A549 (cell line): ENCODE measurements at places on chromosomes 11 and 22.

DNA sequence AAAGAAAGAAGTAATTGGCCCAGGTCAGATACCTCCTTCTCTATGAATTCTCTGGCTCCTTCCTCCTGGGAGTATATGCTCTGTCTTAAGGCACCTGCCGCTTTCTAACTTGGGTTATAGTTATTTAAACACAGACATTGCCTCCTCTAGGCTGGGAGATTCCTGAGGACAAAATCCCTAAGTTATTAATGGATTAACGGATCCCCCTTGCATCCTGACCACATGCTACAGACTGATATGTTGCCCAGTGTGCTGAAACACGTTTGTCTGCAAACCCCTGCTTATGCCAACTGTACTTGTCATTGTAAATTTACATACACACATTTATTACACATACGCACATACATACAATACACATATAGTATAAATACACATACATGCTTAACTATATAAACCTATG is 35.3 kb downstream of the PACSIN2 start:
- no peak for DNase-seq

DNA sequence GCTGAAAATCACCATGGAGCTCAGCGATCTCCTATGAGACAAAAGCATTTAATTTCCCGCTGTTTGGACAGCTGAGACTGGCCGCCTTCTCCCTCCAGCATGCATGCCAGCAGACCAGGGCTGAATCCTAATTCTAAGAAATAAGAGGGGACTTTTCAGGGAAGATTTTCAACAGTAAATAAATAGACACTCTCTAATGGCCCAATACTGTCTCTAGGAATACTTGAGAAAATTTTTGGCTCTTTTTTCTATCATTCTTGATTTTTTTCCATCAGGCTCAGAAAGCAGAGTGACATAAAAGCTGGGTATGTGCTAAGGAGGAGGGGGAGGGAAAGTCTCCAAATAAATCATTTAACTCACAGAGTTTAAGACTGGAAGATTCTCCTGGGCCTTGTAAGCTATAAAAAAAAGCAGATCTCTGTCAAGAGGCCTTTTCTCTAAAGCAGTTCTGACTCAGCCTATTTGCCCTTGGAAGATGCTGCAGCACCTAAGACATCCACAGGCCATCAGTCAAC is 17.6 kb upstream of the SPON1 start:
- no peak for DNase-seq

DNA sequence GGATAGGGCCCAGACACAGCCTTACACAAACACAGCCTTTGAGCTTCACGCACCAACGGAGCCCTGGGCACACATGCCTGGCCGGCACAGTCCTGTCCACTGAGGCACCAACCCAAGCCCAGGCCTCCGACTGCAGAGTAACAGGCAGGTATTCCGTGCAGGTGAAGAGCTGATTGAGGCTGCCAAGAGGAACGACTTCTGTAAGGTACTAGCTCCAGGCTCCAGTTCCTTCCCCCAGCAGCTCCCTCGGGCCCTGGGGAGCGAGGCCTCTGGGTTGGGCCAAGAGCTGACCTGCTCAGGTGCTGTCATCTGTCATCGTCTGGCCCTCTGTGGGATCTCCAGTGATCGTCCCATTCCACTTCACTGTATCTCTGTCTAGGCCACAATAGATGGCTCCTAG is 3.2 kb upstream of the MDK start:
- no peak for DNase-seq

- DNase-seq = no peak
Measured at GRCh38 chr11:78147807-78148206, 8.4 kb upstream of the ALG8 start.

DNA sequence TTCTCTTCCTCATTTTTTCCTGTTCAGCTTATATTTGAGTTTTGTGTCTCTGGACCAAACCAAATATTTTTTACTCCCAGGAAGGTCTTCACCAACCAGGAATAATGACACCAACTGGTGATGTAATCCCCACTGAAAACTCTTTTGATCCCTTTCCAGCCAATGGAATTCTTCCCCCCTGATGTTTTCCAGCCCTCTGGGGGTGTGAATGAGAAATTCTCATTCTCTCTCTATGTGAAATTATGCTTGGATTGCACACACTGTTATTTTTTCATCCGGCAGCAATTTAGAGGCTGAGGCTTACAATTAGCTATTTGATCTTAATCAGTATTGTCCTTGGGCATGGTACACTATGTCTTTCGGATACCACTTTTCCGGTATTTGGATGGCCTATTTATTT is 39.5 kb upstream of the SLC1A2 start:
- DNase-seq = no peak

DNA sequence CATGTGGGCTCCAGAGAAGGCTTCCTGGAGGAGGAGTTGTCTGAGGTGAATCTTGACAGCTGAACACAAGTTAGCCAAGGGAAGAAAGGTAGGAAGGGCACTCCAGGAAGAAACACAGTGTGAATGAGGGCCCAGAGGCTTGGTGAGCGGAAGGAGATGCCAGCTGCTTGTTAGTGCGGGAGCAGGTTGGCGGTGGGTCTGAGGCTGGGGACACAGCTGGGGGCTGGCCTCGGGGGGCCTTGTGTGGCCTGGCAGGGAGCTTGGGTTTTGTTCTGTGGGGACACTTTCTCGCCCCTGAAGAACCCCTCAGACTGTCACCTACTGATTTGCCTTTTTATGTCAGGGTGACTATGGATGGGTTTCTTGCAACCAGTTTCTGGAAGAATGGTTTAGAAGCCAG is 160.0 kb downstream of the ST3GAL4 start:
- DNase-seq = no peak

GRCh38 chr11:114262681-114263512 is 33.3 kb upstream of the NNMT start:
- DNase-seq = peak; percentile 50

DNA sequence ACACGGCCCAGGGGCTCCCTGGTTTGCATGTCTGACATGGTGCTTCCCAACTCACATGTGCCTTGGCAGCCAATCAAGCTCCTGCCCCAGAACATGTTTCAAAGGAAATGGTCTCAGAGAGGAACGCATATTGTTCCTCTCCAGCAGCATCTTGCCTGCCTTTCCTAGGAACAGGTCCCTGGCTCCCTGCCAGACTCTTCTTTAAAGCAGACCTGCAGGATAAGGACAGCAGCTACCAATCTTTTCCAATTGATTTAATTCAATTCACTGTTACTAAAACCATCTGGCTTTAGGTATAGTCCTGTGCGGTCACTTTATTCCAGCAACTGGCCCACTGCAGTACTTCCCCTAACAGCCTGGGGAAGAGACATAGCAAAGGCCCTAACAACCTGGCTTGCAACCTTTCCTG is 79.9 kb downstream of the AMBRA1 start:
- no peak for DNase-seq

GRCh38 chr22:23700706-23701105 is 9.9 kb downstream of the RGL4 start:
- DNase-seq = no peak

- no peak for DNase-seq
Measured at GRCh38 chr11:30902929-30903328, 316.8 kb upstream of the MPPED2 start.

DNA sequence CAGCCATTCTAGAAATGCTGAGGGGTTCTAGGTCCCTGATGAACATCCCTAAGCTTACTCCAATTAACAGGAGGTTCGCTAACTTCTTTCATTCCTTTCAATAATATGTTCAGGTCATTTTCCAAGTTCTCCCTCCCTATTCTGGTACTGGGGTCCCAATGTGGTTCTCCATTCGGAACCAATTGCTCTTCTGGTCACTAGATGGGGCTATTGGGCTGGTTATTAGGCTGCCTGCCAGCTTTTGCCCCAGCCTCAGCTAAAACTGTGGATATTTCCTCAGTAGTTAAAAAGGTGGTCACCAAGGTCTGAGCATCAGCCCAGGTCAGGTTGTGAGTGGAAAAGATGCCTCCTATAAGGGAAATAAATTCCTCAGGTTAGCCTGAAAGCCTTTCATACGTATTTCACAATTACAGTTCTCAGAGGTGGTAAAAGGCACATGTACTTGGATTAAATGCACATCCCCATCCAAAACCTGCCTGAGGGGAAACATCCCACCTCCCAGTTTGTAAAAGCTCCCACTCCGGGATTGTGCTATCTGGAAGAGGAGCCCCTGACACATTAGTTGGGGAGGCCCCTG is 161.1 kb upstream of the CCDC179 start:
- DNase-seq = peak; percentile 12
